ENCODE measurements at places on chromosomes 12 and 14.

DNA sequence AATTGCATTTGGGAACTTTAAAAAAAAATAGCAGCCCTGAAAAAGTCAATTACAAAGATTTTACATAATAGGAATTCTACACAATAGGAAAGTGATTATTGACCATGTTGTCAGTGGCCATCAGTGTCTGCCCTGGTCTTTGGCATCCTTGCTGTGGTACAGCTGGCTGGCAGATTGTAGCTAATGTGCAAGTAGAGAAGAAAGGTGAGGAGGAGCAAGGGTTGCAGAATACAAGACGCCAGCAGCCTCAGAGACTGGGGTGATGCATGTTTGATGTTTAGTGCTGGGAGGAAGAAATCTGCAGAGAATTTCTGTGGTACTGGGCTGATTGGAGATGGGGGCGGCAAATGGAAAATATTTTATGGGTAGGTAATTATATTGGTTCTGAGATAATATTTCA is 322.9 kb downstream of the TMEM117 start:
- DNase-seq, result no peak

DNA sequence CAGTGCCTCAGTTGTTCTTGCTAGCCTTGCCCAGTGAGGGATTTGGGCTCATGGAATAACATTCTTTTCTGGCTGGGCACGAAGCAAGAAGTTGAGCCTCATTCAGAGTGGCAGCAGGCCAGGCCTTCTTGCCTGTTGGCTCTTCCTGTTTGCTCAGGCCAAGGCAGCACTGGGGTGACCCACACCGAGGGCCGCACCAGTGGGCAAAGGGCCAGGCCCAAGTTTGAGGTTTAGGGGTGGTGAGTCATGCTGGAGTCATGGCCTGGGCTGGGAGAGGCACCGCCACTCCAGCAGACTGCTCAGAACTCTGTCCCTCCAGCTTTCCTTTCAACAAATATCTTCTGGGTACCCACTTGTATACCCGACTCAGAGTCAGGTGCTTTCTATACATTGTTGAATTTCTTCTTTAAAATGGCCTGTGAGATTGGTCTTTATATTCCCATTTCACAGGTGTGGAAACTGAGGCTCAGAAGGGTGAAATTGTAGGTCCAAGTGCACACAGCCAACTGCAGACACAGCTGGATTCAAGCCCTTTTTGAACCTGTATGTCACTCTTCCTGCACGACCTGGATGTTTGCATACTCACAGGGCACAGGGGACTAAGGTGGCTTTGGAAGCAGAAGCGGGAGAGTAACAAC is 279.4 kb downstream of the FOXN3 start:
- DNase-seq, result peak; percentile 10

DNA sequence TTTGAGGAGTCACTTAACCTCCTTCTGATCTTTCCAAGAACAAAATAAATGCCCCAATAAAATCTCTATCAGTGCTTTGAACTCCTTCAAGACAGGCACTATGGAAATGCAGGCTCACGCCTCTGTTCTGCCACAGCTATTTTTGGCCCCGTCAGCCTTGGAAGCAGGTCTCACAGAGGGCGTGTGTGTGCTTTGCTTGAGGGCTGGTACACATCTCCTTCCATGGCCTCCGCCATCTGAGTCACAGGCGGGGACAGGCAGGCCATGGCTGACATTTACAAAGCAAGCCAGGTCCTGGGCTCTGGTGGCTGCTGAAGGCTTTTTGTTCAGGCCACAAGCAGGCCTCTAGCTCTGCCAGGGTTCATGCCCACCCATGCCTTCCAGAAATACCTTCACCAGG is 16.0 kb downstream of the PRIMA1 start:
- DNase-seq, result no peak

DNA sequence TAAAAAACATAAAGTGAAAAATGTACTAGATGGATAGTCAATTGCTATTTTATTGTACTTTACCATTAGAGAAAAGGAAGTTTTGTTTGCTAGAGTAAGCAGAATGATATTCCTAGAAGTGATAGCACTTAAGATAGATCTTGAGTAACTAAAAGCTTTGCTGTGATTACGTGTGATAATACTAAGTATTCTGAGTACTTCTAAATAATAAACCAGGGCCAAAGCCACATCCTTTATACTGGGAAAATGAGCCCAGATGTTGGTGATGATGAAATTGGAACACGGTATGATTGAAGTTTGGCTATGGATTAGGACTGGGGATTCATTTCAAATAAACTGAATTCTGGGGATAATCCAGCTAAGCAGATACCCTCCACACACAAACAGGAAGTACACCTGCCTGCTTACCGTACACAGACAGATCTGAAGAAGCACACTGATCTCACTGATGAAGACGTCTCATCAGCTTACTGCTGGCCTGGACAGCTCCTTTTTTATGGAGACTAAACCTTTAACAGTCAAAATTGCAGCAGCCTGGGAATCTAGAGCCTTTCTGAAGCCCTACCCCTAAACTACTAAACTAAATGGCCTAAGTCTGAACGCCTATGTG is 199.8 kb downstream of the LRFN5 start:
- DNase-seq, result no peak

GRCh38 chr12:50057000-50057841 is at the start of gene ASIC1:
TSS of gene ASIC1 (plus strand) at chr12:50057596. CDS start at chr12:50058767, 1,171 bp downstream.
- DNase-seq, result peak; percentile 81

DNA sequence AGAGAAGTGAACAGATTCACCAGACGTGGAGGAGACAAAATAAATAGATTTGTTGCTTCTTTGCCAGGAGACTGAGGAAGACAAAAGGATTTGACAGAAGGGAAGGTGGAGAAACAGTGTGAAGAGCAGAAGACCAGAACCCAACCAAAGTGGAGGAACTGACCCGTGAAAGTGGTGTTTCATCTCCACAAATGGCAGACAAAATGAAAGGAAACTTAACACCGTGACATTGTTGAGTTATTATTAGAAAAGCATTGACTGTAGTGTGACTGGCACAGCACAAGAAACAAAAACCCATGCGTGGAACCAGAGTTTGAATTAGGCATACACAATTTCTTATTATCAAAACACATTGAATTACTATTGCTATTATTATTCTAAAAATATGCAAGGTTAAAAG is 518.1 kb downstream of the TMEM121 start:
- no peak for DNase-seq

DNA sequence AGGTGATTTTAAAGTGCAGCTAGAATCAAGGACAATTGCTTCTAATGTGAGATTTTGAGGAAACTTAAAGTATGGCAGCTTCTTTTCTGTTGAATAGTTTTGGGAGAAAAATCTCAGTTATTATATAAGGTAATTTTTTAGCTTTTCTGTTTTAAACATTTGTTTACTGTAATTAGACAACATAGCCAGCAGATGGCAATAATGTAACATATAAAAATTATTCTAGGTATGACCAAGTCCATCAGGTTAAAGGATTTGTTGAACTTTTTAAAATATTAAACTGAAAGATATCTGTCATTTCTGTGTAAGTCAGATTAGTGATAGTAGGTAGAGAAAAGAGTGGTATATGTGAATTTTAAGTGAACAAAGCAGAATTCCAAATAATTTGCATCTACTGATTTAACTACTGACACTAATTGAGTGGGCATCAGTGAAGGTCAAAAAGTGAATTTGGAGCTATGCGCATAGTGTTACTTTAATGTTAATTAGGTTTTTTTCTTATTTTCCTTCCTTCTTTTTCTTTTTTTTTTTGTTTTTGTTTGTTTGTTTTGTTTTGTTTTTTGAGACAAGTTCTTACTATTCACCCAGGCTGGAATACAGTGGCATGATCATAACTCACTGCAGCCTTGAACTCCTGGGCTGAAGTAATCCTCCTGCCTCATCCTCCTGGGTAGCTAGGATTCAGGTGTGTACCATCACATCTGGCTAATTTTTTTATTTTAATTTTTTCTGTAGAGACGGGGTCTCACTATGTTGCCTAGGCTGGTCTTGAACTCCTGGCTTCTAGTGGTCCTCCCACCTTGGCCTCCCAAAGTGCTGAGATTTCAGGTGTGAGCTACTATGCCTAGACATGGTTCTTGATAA is 18.6 kb downstream of the PRORP start:
- DNase-seq, result no peak

DNA sequence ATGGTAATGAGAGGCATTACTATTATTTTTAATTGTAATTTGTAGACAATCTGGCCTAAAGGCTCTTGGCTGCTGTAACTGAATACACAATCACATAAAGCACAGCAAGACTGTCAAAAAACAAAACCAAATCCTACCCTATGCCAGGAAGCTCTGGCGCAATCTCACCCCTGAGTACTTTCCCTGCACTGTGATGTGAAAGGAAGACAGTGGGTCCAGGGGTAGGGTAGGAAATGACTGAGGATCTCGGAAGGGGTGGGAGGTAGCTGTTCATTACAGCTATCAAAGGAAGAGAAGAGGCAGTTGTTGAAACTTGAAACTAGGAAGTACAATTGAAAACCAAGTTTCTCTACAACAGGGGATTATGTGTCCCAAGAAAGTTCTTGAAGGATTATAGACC is 202.8 kb downstream of the ANO2 start:
- no peak for DNase-seq

DNA sequence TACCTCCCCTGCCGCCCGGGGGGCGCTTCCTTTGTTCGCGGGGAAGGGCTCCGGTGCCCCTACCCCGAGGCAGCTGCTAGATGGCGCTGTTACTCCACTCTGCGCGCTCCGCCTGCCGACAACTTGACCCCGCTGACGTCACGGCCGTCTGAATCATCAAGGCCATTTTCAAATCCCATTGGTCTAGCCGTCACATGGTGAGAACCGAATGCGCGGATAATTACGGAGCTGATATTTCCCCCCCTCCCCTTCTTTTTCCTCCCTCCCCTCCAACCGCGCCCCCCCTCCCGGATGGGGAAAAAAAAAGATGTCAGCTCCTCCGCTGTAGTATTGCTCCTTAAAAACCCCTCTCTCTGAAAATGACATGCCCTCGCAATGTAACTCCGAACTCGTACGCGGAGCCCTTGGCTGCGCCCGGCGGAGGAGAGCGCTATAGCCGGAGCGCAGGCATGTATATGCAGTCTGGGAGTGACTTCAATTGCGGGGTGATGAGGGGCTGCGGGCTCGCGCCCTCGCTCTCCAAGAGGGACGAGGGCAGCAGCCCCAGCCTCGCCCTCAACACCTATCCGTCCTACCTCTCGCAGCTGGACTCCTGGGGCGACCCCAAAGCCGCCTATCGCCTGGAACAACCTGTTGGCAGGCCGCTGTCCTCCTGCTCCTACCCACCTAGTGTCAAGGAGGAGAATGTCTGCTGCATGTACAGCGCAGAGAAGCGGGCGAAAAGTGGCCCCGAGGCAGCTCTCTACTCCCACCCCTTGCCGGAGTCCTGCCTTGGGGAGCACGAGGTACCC is at the start of gene HOXC10:
TSS of gene HOXC10 (plus strand) at position 246 of the 791 bp plus-strand sequence. CDS start at position 360, 114 bp downstream.
- DNase-seq, result no peak

DNA sequence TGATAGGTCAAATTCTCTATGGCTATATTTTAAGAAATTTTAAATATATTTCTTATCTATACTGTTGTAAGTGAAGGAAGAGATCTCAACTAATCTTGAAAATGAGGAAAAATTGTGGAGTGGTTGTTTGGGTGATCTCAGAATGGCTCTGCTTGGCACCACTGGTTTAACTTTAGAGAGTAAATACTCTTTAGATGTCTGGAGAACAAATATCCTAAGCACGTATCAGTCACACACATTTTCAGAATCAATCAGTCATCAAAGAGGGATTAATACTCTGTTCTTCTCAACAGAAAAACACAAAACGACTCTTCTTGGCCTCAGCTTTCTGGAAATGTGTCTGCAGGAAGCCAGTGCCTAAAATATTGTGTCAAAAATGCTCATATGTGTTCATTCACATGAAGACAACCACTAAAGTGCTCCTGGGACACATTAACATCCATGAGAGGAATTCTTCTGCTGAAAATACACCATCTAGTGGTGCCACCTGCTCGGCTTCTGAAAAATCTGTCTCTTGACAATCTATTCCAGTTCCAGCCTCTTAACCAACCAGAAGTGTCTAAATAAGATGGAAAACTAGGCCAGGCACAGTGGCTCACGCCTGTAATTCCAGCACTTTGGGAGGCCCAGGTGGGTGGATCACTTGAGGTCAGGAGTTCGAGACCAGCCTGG is 81.1 kb upstream of the CCDC198 start:
- no peak for DNase-seq

GRCh38 chr12:53483979-53484377 is 15.3 kb downstream of the MAP3K12 start:
- DNase-seq, result no peak

DNA sequence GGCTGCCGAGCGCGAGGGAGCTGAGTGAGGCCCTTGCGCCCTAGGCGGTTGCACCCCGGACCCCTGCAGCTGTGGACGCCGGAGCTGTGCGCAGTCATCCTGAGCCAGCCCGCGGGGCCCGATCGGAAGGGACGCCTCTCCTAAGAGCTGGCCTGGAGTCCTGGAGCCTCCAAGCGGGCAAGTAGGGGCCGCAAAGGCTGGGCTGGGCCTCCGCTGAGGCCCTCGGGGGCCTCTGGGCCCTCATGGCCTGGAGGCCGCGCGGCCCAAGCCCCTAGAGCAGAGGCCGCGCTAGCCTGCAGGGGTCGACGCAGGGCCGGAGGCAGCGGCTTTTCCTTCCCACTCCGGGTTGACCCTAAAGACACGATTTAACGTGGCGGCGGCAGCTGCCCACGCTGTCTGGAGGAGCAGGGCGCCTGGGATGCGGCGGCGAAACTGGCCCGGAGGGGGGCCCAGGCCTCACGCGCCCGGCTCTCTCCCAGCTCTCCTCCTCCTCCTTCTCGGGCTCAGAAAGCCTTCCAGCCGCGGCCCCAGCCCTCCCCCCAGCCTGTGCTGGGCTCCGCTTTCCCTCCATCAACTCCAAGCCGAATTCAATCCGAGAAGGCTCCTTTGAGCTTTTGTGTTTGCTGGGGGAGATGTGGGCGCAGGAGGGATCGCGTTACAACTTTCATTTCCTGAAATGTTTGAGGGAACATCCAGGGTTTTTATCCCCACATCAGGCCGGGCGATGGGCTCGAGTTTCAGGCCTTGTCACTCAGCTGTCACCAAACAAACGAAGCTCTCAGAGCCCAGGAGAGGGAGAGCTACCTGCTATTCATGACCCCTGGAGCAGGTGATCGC is 11.6 kb downstream of the SIX1 start:
- DNase-seq, result no peak

GRCh38 chr14:44940211-44940610 is 21.5 kb downstream of the KLHL28 start:
- no peak for DNase-seq

DNA sequence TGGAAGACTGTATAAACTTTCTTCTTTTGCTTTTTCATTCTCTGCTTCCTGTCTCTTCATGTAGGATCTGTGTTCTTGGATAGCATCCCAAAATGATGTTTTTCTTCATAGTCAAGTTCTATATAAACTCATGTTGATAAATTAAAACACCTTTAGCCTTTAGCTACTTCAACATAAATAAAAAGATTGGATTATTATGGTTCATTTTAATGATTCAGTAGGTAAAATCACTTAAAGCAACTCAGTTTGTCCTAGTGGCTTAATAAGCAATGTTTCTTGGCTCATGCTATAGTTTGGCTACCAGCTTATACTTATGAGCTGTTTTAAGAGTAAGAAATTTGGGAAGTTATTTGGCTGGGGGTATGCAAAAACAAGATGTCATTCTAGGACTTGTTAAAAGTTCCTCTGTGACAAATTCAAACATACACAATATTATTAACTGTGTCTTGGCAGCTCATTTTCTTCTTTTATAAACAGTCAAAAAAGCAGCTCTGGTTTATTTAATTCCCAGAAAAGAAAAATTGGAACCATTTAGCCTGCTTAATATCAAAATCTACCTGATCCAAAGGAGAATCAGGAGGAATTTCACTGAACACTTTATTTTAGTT is 111.4 kb downstream of the TMTC3 start:
- no peak for DNase-seq

GRCh38 chr14:90655829-90656228 is 160.4 kb downstream of the TTC7B start:
- no peak for DNase-seq

Measured in substantia nigra (tissue), 51 donors.